Activated T-cell treated with anti-CD3 and anti-CD28 coated beads, Interleukin-2, amount 50 U/mL, for 72 hours (primary cell): ENCODE measurements at places on chromosomes 2 and 18. TPM values are rescaled to one million over a fixed set of nuclear protein-coding genes. Genes with fewer than 3 reads are reported as not detected.
A peak's percentile ranks its signal among the peaks of the same experiment; 100 is the strongest.

- no peaks in the 10 kb centered on the region for H3K27me3 ChIP-seq
- H3K27ac ChIP-seq, result peak overlapping the region; percentile 4
Observed at GRCh38 chr2:45886171-45886663, 234.7 kb downstream of the PRKCE start.

DNA sequence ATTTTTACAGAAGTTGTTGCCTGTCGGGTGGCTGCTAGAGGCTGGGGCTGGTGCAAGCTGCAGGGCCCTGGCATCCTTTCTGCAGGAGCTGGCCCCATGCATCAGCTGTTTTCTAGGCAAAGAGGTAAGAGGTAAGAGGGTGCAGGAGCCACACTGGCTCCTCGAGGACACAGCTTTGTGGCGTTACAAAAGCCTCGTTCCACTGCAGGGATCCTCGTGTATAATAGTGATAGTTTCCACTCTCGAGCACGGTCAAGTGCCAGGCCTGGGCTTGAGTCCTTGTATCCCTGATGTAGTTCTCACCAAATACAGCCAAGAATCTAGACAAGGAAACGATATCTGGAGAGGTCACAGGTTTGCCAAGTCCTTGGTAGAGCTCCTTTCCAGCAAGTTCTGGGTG, 33.2 kb upstream of the FHOD3 start:
- H3K27ac ChIP-seq, result no peak overlapping the region
- H3K4me3 ChIP-seq, result no peak overlapping the region
- DNase-seq, result no peak

DNA sequence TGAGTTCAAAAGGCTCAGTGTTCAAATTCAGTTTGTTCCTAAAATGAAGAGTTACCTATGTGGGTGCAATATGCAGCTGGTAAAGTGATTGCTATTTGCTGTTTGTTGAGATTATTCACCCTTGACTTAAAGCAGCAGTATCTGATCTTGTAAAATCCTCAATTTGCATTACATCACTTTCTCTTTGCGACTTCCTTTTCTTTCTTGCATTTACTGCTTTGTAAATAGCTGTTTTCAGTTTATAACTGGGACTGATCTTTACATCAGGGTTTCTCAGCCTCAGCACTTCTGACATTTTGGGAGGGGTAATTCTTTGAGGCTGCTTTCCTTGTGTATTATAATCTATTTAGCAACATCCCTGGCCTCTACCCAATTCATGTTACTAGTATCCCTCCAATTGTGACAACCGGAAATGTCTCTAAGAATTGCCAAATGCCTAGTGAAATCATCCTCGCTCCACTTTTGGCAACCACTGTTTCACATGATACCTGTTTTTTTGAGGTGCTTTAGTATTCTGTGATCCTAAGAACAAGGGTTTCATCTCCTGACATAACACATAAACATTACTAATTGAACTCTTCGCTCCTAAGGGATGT, 12.1 kb upstream of the ERCC3 start:
- H3K4me1 ChIP-seq, result no peaks in the 10 kb centered on the region
- no peak for DNase-seq
- H3K27ac ChIP-seq, result peak overlapping the region; percentile 6

DNA sequence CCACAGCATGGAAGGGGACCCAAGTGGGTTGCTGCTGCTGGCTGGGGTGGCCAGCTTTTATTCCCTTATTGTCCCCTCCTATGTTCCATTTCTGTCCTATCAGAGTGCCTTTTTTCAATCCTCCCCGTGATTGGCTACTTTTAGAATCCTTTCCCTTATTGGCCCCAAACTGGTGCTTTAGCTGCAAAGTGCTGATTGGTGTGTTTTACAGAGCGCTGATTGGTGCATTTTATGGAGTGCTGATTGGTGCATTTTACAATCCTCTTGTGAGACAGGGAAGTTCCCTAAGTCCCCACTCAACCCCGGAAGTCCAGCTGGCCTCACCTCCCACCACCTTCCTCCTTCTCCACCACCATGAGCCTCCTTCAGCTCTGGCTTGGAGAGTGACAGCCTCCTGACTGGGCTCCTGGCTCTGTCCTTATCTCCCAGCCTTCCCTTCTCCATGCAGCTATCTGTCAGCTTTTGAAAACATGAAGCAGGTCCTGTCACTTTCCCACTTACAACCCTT, 20.7 kb upstream of the PLB1 start:
- H3K27me3 ChIP-seq, result no peaks in the 10 kb centered on the region
- H3K36me3 ChIP-seq, result peaks cover 1% of the 10 kb centered on the region
- H3K27ac ChIP-seq, result no peak overlapping the region
- no peak overlapping the region for H3K4me3 ChIP-seq

DNA sequence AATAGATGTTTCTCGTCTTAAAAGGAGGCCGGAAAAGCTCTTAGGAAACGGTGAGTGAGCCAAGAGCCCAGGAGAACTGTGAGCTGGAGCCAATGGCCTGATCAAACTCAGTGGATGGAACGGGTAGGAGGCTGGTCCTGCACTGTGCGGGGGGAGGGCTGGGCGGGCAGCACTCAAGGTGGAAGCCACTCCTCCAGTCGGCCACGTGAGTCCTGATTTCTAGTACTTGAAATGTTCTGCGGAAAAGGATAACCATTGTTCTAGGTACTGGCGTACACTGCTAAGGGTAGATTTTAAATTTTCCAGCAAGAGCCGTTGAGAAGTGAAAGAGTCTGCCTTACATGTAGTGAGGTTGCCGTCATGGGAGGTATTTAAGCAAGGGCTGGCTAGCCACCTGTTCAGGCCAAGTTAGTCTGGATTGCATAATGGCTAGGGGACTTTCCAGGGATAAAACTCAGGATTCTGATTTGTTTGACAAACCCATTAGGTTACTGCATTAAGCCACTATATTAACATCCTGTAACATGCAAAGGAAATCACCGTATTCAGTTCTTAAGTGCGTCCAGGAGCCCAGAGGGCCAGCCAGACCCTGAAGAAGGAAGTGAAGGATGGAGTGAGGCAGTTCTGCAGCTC, 51.3 kb upstream of the ODC1 start:
- H3K27me3 ChIP-seq, result peaks cover 17% of the 10 kb centered on the region
- no peak overlapping the region for H3K27ac ChIP-seq
- no peaks in the 10 kb centered on the region for H3K36me3 ChIP-seq
- H3K4me3 ChIP-seq, result no peak overlapping the region

GRCh38 chr18:13730481-13730880, 4.0 kb downstream of the RNMT start:
- H3K4me1 ChIP-seq, result peaks cover 42% of the 10 kb centered on the region
- H3K4me3 ChIP-seq, result peak overlapping the region; percentile 40
- H3K27ac ChIP-seq, result peak overlapping the region; percentile 76
- H3K27me3 ChIP-seq, result no peaks in the 10 kb centered on the region

GRCh38 chr2:233942731-233943130, 25.6 kb downstream of the TRPM8 start:
- no peaks in the 10 kb centered on the region for H3K36me3 ChIP-seq
- H3K27me3 ChIP-seq, result peaks cover 48% of the 10 kb centered on the region
- no peak overlapping the region for H3K27ac ChIP-seq
- DNase-seq, result no peak

DNA sequence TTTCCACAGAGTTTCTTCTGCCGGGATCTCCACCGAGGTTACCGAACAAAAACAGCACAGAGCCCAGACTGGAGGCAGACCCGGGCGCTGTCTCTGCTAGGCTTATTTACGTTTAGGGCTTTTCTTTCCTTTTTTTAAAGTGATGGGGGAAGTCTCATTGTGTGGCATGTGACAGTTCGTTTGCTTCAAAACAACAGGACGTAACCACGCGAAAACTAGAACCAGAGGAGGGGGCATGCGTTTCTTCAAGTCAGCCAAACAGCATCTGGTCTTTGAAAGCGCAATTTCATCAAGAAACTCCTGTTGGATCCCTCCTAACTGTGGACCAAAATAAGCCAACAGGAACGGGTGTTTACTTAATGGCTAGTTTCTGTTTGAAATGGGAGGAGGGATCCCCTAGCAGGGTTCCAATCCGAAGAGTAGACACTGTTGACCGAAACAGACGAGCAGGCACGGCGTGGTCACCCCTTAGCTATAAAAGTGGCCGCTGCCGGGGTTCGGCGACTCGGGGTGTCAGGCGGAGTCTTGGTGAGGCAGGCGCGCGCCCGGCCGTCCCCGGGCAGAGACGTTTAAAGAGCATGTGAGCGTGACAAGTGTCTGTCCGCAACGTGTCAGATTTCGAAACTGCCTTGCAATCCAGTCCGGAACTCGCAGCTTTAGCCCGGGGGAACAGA, 997 bp upstream of the TGIF1 start:
- peaks cover 45% of the 10 kb centered on the region for H3K4me1 ChIP-seq
- peaks cover 13% of the 10 kb centered on the region for H3K36me3 ChIP-seq
- H3K4me3 ChIP-seq, result peak overlapping the region; percentile 100
- peak; percentile 89 for DNase-seq

The C1QL2 gene
- total RNA-seq, result not detected

The ATP6V1C2 gene
- 0.21 TPM for total RNA-seq

The TEX44 gene
- not detected for total RNA-seq

The IL36A gene
- not detected for total RNA-seq

The ANKRD62 gene
- not detected for total RNA-seq

The CD207 gene
- total RNA-seq, result not detected

The SULT1C4 gene
- not detected for total RNA-seq
